Right cardiac atrium (tissue), 5 donors: ENCODE measurements at places on chromosomes 2 and 18.

GRCh38 chr2:20211420-20211819 is 13.5 kb downstream of the SDC1 start:
- no peak for DNase-seq

DNA sequence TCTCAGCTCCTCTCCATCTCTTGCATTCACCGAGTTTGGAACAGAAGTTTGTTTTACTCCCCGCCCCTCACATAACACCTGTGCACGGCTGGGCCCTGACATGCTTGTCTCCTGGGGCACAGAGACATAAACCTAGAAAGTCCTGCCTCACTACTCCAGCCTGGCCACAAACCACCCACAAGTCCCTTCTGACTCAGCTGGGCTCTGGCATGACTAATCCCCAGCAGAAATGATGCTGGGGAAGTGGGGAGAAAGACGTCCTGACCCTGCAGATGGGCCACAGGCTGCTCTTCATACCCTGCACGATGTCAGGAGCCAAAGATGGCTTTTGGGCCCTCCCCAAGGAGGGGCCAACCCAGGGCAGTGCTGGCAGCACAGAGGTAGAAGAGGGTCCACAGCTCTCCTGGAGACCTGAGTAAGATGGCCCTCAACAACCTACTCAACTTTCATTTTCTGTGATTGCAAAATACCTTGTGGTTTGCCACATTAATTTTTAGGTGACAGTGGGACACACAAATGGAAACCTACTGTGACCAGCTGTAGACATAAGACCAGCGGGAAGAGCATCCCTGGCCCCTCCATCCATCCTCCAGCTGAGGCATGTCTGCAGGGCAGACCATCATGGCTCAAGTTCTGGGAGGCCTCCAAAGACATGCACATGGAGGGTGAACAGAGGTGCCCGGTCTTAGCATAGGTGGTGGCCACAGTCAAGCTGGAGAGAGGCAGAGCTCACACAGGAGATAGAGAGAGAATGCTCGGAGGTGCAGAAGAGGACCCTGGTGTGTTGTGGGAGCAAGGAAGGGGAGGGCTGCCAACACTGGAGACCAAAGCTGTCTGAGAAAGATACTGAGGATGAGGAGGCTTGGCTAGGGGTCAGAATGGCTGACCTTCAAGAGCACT is 40.0 kb downstream of the DNMT3A start:
- peak; percentile 33 for DNase-seq

GRCh38 chr2:121611730-121612705 is 37.2 kb downstream of the CLASP1 start:
- no peak for DNase-seq

- peak; percentile 86 for DNase-seq
Observed at GRCh38 chr18:11849841-11850634, 1.2 kb upstream of the CHMP1B start.

- no peak for DNase-seq
Observed at GRCh38 chr18:11366410-11366809, 217.0 kb upstream of the PIEZO2 start.

GRCh38 chr18:57889841-57890240 is 86.7 kb upstream of the ATP8B1 start:
- no peak for DNase-seq

- DNase-seq = no peak
Observed at GRCh38 chr2:120995656-120996190, 260.1 kb downstream of the GLI2 start.

DNA sequence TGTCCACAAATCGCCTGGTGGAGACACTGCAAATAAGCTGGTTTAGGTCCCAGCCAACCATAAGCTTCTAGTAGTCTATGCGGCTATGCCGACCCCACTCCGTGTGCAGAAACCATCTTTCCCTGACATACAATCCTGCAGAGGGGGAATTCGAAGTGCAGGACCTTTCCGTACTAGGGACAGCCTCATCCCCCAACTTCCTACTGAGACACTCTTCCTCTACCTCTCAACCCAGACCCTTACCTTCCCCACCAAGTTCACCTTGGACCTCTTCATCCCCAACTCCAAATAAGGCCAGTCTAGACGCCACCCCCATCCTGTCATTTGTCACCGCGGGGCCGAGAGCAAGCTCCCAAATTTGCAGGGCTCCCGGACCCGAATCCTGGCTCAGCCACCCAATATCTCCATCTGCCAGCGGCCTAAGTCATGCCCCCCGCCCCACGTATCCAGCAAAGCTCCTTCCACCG is 496 bp downstream of the SUCLG1 start:
- DNase-seq = no peak

DNA sequence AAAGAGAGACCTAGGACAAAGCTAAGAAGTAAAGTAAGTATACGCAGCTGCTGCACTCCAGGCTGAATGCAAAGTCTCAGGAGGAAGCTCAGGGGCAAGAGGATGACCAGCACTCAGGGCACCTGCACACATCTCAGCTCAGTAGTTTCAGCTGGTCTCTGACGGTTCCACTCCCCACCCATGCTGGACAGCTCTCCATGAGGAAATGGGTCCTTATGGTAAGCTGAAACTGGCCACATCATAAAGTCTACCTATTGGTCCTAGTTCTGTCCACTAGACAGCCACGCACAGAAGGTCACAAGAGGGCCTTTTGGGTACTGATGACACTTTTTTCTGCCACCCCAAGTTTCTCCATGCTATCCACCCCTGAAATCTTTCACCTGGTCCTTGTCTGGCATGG is 215.3 kb downstream of the TTC32 start:
- no peak for DNase-seq

GRCh38 chr2:124646166-124646815 is 621.2 kb downstream of the CNTNAP5 start:
- no peak for DNase-seq

DNA sequence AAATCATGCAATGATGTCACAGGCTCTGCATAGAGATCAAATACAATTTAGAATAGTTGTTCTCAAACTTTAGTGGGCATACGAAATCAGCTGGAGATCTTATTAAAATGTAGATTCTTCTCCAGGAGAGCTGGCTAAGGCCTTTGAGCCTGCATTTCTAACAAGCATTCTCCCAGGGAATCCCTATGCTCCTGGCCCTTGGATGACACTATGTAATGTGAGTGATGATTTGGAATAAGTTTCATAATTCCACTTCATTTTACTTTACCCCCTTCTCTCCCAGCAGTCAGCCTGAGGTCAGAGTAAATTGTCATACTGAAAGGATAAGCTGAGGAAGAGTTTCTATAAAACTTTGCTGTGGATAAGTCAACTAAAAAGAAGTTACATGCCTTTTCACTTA is 189.1 kb downstream of the UBE2E3 start:
- DNase-seq = no peak

DNA sequence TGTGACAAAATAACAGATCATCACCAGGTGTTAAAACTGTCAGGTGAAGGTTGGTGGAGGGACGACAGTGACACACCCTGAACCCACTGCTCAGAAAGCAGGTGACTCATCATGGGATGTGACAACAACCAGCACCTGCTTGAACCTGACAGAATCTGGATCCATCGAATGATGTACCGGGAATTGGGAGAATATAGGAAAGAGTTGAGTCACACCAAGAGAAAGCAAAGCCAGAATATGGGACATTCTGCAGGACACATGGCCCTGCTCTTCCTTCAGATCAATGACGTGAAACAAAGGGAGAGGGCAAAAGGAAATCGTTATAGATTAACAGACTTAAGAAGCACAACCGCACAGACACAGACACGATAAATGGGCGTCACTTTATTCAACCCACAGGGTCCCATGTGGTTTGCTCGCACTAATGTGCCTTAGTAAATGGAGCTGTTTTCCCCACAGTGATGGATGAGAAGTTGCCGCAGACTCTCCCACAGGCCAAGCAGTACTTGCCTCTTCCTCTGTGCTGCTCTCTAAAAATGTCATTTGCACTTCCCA is 100.1 kb downstream of the CRACDL start:
- DNase-seq = no peak

GRCh38 chr2:5035057-5035488 is 657.1 kb upstream of the SOX11 start:
- DNase-seq = no peak

GRCh38 chr2:42164046-42164445 is 5.1 kb upstream of the EML4 start:
- no peak for DNase-seq

DNA sequence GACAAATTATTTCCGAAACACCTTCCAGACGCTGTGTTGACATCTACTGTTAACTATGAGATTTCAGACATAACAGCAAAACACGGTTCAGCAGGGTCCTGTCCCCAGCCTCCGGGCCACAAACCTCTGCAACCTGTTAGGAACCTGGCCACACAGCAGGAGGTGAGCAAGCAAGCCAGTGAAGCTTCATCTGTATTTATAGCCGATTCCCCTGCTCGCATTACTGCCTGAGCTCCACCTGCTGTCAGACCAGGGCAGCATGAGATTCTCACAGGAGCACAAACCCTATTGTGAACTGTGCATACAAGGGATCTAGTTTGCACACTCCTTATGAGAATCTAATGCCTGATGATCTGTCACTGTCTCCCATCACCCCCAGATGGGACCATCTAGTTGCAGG is 31.1 kb downstream of the NDUFA10 start:
- no peak for DNase-seq
